Brain microvascular endothelial cell (primary cell): ENCODE measurements at places on chromosomes 3 and 15.

DNA sequence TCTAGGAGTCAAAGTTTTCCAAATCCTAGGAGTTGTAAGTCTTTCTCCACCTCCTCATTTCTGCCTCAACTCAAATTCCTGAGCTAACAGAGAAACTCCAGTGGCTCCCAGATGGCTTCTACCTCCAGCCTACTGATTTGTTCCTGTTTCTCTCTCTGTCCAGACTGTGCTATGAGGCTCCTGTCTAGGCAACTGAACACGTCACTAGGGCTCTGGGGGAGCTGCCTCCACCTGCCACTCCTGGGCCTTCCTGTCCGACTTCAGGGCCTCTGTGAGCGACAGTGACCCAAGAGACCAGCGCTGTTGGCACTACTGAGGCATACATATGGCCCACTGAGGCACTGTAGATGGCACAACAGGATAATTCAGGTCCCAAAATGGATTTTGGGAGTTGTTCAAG is 71.4 kb downstream of the EXOG start:
- DNase-seq: no peak

DNA sequence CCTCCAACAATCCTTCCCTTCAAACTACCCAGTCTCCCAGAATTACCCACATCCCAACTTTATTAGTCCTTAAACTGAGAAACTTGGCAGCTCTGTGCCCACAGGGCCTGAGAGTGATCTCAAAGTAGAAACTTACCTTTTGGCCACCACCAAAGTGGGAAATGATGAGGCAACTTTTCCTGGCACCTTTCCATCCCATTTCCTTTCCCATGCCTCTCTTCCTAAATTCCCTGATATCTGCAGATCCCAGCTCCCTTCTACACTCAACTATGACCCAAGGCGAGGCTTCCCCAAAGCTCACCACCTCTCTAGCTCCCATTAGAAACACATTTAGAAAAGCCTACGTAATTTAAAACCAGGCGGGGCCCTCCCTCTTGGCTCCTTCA is 271.9 kb downstream of the FOXP1 start:
- no peak for DNase-seq

DNA sequence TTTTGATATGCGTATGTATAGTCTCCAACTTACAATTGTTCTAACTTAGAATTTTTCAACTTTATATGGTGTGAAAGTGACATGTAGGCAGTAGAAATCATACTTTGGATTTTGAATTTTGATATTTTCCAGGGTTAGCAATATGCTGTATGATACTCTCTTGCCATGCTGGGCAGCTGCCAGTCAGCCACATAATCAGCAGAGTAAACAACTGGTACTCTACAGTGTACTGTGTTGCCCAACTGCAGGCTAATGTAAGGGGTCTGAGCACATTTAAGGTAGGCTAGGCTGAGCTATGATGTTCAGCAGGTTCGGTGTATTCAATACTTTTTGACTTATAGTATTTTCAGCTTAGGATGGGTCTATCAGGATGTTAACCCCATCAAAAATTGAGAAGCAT is 52.0 kb upstream of the RYK start:
- no peak for DNase-seq

GRCh38 chr15:28167042-28167441 is 67.9 kb upstream of the OCA2 start:
- no peak for DNase-seq

- no peak for DNase-seq
Measured at GRCh38 chr3:105032541-105032940, 334.2 kb upstream of the ALCAM start.

- DNase-seq: peak; percentile 73
Measured at GRCh38 chr3:122784436-122784835, 9.2 kb downstream of the HSPBAP1 start.

- DNase-seq: no peak
Measured at GRCh38 chr15:54576298-54576935, 598.2 kb downstream of the UNC13C start.

- DNase-seq: no peak
Measured at GRCh38 chr15:59160880-59161593, 45.6 kb upstream of the LDHAL6B start.

DNA sequence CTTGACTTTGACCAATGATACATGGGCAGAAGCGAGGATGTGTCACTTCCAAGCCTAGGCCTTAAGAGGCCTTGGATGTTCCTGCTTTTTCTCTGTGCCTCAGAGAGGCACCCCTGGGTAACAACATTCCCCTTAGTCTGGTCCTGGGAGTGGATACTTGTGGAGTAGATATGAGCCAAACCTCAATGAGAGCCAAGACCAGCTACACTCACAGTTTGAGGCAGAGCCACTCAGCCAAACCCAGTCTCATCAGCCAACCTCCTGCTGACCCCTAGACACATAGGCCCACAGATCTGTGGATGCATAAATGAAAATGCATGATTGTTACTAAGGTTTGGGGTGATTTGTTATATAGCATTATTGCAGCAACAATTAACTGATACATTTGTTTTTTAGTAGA is 114.2 kb downstream of the ZNF621 start:
- DNase-seq: no peak

DNA sequence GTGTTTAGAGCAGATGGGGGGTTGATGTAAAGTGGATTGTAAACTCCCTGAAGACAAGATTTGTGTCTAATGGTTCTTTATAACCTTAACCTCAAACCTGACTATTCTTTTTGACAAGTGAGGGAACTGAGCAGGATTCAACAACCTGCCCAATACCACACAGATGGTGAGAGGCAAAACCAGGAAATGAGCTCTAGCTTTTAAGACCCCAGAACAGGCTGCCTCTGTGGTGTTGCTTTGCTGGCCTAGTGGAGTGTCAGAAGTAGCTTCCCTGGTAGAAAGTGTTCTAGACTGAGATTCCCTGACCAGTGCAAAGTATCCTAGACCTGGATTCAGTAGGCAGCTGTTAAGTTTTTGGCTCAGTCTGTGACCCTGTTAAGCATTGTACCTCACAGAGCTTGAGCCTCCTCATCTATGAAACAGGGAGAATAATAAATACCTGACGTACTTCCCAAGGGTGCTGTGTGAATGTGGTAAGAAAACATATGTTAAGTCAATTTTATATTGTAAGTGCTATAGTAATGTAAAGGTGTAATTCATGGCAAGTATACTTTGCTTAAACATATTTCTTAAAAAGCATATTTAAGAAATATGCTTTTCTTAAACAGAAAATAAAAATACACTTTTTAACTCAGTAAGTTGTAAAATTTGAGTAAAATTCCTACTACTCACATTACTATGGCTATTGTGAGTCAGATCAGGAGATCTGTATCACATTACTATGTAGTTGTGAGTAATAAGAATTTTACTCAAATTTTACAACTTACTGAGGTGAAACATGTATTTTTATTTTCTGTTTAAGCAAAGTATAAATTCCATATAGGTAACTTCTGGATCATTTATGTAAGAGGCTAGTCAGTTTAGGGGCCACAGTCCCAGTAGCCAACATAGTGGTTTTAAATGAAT is 8.8 kb downstream of the GPR87 start:
- no peak for DNase-seq

GRCh38 chr3:164340273-164340672 is 738.0 kb downstream of the SI start:
- no peak for DNase-seq

DNA sequence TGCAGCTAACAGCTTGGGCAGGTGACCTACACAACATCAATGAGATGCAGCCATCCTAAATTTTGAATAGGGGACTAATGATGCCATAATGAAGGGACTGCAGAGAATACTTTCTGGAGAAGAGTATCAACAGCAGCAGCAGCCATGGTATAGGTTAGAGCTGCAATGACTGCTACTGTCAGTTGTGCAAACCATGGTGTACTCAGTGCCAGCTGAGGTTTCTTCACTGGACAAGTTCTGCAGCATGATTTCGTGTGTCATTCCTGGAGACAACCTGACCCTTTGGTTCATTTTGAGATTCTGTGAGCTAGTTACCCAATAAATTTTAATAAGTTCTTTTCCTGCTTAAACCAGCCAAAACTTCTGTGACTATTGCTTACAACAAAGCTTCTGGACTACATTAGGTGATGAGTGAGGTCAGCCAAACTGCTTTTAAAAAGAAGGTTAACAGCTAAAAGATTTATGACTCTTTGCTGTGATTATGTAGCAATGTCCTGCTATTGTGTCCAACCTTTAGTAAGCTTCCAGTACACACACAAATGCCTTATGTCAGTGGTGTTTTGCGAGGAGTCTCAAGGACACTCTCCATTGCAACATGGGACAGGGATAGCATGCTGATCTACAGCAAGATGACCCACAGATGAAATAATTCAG is 4.8 kb upstream of the DAZL start:
- no peak for DNase-seq

- DNase-seq: no peak
Measured at GRCh38 chr3:169722724-169723123, 42.1 kb downstream of the TERC start.

GRCh38 chr3:157237886-157238285 is 77.9 kb upstream of the CCNL1 start:
- no peak for DNase-seq

GRCh38 chr3:120272286-120272685 is 12.7 kb downstream of the GPR156 start:
- DNase-seq: no peak

DNA sequence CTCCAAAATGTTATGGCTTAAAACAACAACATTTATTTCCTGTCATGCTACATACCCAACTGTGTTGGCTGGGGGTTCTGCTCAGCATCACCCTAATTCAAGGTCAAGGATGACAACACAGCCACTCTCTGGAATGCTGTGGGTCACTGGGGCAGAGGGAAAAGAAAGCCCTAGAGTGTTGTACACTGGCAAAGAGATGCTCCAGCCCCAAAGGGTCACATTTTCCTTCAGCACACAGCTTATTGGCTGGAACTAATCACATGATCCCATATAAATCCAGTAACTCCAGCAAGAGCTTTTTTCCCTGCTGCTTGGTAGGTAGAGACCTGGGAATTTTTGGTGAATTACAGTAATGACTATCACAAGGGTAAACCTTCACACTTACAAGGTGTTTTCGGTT is 1041.4 kb downstream of the NTRK3 start:
- DNase-seq: no peak

- DNase-seq: no peak
Measured at GRCh38 chr3:123584284-123584987, 417 bp downstream of the HACD2 start.

- DNase-seq: no peak
Measured at GRCh38 chr3:172379372-172379771, 68.9 kb downstream of the GHSR start.

GRCh38 chr15:31440754-31441311 is 114.2 kb downstream of the KLF13 start:
- no peak for DNase-seq

DNA sequence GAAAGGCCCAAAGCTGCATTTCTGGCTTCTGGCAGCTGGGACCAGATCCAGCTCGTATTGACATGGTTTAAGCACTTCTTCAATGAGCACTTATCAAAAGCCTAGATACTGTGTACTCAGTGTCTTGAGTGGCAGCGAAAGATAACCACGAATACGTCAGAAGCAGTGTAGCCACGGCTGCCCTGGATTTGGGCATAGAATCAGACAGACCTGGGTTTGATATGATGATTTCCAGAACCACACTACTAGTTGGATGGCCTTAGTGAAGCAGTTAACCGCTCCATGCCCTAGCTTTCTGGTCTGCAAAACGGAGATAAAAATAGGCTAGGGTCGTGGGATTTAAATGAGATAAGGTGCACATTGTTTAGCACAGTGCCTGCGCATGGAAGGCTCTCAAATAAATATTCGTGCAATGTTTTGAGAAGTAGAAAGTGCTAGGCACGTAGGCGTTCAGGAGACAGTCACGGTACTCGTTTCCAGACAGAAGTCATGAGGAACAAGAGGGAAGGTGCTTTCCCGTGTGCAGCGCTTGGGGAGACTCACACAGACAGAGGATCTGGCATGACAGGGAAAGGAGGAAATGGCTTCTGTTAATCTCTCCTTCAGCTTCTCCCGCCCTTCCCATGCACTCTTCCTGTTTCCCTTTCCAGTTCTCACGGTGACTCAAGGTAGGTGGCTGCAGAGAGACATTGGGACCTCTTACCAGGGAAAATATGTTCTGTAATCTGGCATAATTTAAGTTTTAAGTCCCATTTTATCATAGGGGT is 70.3 kb downstream of the CCNL1 start:
- peak; percentile 28 for DNase-seq

GRCh38 chr15:45664451-45664850 is 29.6 kb downstream of the SQOR start:
- peak; percentile 81 for DNase-seq

DNA sequence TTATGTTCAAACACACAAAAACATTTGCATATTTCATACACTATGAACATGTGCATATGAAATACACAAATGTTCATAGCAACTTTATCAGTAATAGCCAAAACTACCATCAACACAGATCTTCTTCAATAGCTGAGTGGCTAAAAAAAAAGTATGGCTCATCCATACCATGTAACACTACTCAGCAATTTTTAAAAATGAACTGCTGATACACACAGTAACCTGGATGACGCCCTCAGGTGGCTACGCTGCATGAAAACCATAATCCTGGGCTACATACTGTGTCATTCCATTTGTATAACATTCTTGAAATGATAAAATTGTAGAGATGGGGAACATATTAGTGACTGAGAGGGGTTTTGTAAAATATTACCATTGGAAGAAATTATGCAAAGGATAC is 243.6 kb downstream of the MAGI1 start:
- no peak for DNase-seq

DNA sequence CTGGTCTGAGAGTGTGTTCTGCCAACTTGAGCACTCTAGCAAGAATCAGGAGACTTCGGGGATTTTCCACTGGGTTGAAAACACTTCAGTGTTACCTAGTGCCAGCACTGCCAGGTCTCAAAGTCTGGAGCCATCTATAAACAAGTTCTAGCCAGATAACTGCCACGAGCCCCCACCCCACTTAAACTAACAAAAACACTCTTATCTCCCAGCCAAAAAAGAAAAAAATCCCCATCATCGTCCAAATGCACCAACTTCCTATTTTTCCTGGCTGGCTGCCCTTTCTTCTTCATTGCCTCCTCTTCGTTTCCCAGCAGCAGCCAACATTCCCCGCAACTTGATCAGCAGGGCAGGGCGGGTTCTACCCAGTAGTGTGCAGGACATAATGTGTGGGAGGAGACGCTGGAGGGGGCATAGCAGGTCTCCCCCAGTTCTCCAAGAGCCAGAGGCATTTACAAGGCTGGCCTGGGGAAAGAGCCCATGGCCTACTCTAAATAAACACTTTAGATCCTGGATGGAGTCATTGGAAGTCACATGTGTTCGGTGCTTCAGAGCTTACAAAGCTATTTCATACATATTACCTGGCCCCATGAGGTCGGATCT is 29.5 kb downstream of the C2CD4B start:
- peak; percentile 42 for DNase-seq
